Stimulated activated CD8-positive, alpha-beta memory T cell treated with anti-CD3 and anti-CD28 coated beads, Interleukin-15, amount 100 ng/mL, for 1 hour (primary cell): ENCODE measurements at places on chromosomes 5 and 9.

GRCh38 chr5:1736065-1736464 lies 63.6 kb downstream of the MRPL36 start:
- no peak for DNase-seq

GRCh38 chr9:15332939-15333338 lies 25.9 kb upstream of the TTC39B start:
- DNase-seq = no peak

GRCh38 chr5:58378613-58379390 lies 81.1 kb downstream of the PLK2 start:
- no peak for DNase-seq

GRCh38 chr5:159128070-159128541 lies 28.4 kb upstream of the EBF1 start:
- no peak for DNase-seq

DNA sequence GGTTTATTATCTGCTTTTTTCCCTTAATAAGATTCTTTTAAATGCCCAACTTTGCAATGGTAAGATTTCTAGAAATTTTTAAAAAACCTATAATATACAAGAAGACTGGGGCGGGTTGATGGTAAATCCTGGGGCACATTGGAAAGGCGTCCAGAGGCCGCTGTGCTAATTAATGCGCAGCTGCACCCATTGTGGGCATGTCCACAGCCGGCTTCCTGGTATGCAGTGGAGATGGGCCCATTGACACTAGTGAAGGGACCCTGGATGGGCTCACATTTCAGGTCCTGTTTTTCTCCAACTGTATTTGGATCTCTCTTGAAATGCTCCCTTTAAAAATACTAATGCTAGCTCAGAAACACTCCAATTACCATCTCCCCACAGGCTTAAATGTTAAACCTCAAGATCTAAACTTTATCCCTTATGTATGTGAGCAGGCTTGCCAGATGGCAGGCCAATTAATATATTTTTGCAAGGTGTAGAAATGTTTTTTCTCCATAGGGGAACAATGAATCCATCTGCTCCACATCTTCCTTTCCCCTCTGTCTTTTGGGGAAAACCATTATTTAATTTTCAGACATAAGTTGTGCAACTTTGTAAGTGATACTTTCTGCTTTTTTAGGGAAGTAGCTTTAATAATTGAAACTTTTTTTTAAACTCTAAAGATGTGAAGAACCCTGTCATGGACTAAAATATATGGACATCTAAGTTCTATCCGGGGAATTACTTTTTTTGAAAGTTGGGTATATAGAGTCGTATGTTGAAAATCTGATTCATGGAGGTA lies 177.3 kb downstream of the CD180 start:
- DNase-seq = no peak

DNA sequence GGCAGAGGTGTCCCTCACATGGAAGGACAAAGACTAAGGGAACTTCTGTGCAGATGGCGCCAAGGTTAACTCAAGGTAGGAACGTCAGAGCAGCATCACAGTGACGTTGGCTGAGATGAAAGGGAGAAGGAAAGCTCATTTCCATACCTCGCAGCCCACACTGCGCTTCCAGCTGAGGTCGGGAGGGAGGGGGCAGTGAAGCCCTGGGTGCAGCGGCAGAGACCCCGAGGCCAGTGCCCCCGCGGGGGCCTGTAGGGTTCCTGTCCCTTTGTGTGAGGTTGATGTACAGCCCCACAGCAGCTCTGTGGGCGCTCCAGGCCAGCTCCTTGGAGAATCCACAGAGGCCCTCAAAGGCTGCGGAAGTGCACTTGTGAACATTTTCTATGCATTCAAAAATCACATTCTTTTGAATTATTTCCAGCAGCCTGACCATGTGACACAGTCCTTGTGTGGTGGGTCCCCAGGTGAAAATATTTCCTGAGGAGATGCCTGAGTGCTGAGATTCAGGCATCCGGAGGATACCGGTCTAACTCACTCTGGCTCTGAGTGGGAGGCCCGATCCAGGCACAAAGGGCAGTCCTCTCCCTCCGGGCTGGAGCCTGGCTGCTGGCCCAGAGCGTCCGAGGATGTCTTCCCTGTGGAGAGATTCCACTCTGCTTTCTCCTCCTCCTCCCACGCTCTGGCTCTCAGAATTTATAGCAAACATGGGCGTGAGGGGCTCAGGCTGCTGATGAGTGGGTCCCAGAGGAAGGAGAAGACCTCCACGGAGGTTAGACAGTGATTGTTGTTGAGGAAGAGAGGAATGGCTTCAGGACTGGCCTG lies 150.7 kb downstream of the ICE1 start:
- DNase-seq = no peak

DNA sequence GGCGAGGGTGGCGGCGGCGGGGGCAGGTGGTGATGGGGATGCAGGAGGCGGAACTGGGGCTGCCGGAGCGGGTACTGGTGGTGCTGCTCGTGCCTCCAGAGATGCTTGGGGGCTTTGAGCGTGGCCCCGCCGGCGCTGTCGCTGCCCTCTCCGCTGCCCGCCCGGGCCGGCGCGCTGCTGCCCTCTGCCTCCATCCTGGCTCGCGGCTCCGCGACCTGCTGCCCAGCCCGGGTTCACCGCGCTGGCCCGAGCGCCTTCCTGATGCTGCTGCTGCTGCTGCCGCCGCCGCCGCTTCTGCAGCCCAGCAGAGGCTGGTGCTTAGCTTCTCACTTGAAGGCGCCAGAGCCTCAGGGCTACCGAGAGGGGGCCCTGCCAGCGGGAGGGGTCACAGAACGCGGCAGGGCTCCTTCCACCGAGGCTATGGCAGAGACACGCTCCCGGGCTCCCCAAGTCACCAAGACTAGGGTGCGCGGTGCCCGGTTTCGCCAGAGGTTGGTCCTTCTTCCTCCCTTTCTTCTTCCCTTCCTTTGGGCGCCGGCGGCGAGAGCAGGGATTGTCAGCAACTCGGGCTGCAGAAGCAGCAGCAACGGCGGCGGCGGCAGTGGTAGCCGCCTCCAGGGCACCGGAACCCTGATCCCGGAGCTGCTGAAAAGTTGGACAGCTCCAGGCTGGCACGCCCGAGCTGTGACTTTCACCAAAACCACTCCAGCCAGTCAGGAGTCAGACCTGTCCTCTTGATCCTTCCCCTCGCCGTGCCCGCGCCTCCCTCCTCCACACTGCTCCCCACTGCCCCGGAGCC lies at the start of gene PDE4D:
Gene PDE4D (minus strand): TSS at position 298 of the 799 bp plus-strand sequence.
- no peak for DNase-seq

GRCh38 chr9:13684656-13685055 lies 405.2 kb upstream of the MPDZ start:
- DNase-seq = no peak

DNA sequence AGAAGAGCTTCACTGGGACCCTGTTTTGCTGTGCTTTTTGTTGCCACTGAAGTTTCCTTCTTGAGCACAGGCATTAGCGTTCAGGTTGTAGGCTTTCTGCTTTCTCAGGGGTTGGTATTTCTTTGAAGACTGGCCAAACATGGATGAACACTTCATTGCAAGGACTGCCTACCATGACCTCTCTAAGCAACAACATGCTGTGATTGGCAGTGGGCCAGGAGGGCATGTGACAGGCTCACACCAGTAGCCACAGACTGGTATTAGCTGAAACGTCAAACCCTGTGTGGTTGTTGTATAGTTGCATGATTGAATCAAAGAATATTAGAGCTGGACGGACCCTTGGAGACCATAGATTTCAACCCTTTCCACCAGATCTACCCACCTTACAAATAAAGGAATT lies 20.0 kb upstream of the MLANA start:
- DNase-seq = no peak

DNA sequence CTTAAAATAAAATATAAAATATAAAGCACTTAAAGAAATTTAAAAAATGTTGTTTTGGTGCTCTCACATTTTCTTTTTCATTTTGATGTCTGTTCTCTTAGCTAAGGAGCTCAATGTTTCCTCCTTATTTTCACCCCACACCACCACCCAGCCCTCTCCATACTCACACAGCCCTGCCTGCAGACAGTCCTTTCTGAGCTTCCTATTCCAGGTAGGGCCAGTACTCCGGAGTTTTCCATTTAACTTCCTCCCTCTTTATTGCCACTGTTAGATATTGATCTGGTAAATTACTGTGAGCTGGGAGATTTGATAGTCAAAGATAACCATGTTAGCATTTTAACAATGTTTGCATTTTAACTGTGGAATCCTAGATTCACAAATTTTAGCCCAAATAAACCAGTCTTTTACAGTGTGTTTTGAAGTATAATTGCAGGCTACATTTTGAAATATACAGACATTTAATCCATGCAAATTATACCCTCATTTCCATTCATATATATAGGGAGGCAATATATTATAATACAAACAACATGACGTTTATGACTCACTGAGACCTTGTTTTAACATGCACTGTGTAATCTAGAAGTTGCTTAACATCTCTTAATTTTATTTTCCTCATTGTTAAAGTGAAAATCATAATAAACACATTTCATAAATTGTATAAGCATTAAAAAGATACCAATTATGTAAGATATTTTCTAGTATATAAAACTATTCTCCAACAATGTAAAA lies 927.1 kb downstream of the NR2F1-AS1 start:
- no peak for DNase-seq

DNA sequence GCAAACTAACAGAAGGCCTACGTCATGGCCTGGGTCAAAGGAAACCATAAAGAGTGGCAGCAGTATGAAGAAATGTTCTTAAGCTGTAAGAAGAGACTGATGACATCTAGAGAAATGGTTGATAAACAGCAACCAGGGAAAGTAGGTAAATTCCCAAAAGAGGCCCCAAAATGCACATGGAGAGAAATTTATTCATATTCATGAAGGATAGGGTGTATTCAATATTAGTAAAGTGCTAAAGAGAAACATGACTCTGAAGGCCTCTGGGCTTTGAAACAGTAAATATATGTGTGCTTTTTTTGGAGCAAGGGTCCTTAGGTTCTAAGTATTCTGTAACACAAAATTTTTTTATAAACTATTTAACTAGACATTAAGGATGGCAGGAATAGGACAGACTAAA lies 149.7 kb upstream of the GRIA1 start:
- no peak for DNase-seq

- DNase-seq = no peak
Observed at GRCh38 chr5:123035918-123036390, 571 bp downstream of the PPIC start.

DNA sequence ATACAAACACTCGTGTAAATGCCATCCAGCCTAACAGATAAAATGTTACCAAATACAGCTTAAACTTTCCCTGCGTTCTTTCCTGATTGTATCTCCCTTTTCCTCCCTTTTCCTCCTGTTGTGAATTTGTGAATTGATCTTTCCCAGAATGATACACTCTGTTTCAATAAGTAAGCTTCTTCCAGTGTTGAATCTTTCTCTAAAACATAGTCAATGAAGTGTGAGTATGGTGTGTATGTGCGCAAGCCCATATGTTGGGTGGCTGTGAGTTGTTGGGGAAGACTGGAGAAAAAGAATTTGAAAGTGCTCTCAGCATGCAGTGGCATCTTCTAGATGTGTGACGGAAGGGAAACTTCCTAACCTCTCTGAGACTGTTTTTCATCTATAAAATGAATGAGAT lies 143.1 kb upstream of the KLF4 start:
- no peak for DNase-seq

GRCh38 chr9:81665322-81665871 lies 23.9 kb downstream of the TLE1 start:
- DNase-seq = no peak

DNA sequence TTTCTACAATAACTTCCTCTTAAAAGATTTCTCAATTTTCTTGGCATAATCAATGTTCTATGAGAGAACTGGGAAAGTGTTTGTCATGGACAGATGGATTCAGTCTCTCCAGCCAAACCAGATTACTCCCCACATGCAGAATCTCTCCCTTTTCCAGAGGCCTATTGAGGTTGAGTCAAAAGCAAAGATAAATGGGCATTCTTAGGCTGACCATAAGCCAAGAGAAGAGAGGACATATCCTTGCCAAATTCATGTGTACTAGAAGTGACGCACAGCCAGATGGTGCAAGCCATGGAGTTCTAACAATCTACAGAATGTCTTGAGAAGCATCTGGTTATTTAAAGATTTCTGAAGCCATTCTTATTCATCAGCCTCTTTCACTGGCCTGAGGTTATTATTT lies 2115.0 kb downstream of the MAT2B start:
- DNase-seq = no peak

GRCh38 chr5:142654578-142655058 lies 31.3 kb downstream of the FGF1 start:
- DNase-seq = no peak

GRCh38 chr5:67221487-67222242 lies 25.1 kb upstream of the CD180 start:
- DNase-seq = no peak
